ENCODE measurements at places on chromosomes 2 and 18.
A peak's percentile ranks its signal among the peaks of the same experiment; 100 is the strongest.

DNA sequence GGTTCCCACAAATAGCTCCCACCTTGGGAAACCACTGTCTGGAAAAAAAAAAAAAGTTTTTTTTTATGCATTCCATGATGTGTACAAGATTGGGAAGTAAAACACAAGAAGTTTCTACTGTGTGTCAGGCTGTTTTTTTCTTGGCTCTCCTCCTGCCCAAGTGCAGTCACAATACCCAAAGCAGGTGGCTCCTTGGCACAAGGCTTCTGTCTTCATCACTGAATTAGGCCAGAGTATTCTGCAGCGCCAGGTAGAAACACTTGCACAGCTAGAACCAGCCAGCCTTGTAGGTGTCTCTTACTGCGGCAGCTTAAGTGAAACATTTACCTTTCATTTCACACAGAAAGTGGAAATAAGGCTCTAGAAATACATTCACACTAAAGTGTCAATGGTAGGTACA lies 23.8 kb upstream of the MAL start:
- no peak for DNase-seq

GRCh38 chr2:54966165-54966832 lies 84.0 kb downstream of the RTN4 start:
- DNase-seq: no peak

GRCh38 chr2:238971318-238972145 lies 123.6 kb downstream of the TWIST2 start:
- no peak for DNase-seq

GRCh38 chr2:192298664-192299063 lies 103.9 kb upstream of the TMEFF2 start:
- DNase-seq: no peak

DNA sequence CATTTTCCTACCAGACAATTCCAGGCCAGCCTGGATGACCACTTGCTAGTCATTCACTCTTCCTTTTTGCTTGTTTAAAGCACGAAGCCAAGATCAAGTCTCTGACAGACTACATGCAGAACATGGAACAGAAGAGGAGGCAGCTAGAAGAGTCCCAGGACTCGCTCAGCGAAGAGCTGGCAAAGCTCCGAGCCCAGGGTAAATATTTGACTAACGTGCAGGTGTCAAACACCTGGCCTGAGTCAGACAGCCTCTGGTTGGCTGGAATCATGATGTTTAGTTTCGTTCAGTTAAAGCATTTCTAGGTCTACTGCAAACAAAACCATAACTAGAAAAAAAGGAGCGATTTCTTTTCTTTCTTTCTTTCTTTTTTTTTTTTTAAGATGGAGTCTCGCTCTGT lies 44.2 kb upstream of the LYPD6B start:
- no peak for DNase-seq

GRCh38 chr2:143776526-143777297 lies 647.5 kb downstream of the ARHGAP15 start:
- no peak for DNase-seq

DNA sequence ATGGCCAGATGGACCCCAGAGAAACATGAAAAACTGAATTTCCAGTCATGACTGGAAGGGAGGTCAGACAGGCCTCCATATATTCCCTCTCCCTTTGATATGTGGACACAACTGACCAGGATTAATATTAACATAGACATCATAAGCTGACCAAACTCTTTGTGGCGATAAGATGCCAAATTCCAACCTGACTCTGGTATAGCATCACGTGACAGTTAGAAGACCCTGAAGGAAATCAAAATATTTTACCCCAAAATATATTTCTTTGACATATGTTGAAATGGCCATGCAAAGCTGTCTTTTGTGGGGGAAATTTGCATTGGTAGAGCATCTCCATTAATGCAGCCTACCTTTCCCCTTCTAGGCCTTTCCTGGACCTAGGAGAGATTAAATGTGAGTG lies 36.7 kb downstream of the ST6GAL2 start:
- no peak for DNase-seq

DNA sequence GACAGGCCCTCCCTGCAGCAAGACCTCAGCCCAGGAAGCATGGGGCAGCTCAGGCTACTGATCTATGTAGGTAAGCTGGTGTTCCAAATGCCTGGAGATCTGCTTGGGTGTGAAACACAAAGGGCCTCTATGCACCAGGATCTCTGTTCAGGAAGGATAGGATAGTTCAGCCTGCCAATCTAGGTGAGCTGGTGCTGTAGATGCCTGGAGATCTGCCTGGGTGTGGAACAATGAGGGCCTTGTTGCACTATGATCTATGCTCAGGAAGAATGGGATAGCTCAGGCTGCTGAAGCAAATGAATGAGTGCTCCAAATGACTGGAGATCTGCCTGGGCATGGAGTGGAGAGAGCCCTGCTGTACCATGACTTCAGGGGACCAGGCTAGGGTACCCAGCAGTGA lies 48.9 kb upstream of the MYL1 start:
- DNase-seq: no peak

DNA sequence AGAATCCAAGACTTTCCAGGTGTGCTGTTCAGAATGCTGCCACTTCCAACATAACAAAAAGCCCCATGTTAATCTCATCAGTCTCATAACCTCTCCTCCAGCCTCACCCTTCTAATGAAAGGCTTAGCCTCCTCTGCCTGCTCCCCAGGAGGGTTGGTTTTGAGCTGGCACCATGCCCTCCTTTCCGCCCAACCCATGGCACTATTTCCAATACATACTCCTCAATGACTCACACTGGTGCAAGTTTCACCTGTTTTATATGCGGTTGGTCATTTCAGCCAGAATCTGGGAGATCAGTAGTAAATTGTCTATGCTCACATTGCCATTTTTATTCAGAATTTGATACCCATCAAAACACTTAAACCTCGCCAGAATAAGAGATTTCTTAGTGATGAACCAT lies 157.6 kb upstream of the NRP2 start:
- no peak for DNase-seq

GRCh38 chr2:240628507-240628807 lies 3.2 kb downstream of the GPR35 start:
- peak; percentile 4 for DNase-seq

DNA sequence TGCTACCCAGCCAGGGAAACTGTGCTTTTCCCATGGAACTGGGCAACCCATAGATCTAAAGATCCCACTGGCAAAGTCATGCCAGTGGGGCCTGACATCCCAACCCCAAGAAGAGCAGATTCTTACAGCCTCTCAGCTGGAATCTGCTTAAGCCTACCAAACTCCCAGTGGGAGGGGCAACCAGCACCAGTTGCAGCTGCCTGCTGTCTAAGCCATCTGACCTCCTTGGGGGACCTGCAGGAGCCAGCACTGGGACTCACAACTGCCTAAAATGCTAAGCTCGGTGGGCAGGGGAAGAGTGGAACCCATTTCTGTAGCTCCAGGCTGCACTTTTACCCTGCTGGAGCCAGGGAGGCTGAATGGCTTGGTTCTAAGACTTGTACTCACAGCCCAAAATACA lies 770.7 kb upstream of the SLC8A1 start:
- no peak for DNase-seq

DNA sequence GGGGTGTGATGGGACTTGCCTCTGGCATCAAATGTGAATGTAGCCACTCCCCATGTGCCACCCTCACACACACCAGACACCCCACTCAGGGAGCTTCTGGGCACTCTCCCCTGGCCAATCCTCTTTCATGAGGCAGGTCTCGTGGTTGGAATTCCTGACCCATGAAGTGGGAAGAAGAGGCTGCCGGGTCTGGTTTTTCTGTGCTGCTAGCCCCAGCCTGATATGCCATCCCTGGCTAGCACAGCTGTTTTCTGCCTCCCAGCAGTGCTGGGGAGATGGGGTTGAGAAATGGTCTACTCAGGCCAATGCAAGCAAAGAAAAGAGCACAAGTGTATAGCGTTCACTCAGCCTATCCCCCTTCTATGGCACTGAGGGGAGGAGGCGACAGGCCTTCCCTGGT lies 1.2 kb upstream of the C2orf72 start:
- DNase-seq: no peak
